Activated CD4-positive, alpha-beta T cell treated with anti-CD3 and anti-CD28 coated beads, Interleukin-2, amount 50 U/mL, for 24 hours (primary cell): ENCODE measurements at places on chromosomes 5 and 9.

DNA sequence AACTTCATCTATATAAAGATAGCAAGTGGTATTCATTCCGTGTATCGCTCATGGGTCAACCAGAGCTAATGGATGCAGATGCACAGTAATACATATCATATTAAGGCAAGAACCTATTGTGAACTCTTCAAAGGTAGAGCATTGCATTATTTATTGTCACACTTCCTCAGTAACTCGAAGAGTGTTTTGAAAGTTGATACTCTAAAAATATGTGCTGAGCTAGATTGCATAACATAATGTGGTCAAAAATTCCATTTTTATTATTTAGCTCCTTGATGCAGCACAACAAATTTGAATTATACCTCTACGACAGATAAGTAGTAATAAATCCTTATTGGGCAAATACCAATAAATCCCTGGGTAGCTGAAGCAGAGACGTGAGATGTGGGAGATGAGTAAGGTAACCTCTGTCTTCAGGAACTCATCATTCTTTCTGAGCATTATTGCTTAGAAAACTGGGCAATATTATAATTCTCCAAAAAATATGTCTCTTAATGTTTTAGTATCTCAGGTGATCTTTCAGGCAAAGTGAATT is 70.3 kb downstream of the CDH18 start:
- no peak for DNase-seq

DNA sequence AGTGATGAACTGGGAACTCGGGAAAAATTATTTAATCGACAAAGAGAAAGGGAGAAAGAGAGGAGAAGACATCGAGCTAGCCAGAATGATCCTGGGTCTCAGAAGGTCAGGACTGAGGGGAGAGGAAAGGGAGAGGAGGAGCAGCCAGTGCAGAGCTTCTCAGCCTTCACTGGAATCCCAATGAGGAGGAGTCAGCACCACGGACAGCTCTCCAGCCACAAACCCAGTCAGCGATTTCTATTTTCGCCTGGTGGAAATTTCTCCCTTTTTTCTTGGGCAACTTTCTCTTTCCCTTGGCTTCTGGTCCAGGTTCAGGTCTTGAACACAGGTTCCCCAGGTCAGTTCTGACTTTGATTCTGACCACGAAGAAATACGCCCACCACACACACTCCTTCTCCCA is 1.6 kb upstream of the BRINP1 start:
- no peak for DNase-seq

- no peak for DNase-seq
These were observed 32.9 kb upstream of the JADE2 start for GRCh38 chr5:134492568-134492967.

- no peak for DNase-seq
These were observed 208.1 kb upstream of the S1PR3 start for GRCh38 chr9:88782931-88783710.

DNA sequence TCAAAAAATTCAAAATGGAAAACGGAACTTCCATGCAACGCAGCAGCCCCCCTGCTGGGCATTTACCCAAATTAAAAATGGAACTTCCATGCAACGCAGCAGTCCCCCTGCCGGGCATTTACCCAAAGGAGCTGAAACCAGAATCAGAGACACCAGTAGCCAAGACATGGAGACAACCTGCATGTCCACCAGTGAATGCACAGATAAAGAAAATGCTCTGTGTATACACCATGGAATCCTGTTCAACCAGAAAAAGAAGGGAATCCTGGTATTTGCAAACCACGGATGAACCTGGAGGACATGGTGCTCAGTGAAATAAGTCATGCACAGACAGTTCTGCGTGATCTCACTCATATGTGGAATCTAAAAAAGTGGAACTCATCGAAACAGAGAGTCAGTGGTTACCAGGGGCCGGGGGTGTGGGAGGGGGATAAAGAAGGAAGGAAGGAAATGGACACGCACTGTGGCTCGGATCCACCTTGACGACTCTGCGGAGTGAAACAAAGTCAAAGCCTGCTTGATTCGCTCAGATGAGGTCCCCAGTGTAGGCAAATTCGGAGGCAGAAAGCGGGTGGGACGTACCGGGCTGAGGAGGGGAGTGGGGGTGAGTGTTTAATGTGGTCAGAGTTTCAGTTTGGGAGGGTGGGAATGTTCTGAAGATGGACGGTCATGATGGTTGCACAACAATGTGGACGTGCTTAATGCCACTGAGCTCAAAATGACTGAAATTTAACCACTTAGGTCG is 40.2 kb upstream of the EXOC3 start:
- no peak for DNase-seq
